ENCODE measurements at places on chromosomes 1 and 21.

DNA sequence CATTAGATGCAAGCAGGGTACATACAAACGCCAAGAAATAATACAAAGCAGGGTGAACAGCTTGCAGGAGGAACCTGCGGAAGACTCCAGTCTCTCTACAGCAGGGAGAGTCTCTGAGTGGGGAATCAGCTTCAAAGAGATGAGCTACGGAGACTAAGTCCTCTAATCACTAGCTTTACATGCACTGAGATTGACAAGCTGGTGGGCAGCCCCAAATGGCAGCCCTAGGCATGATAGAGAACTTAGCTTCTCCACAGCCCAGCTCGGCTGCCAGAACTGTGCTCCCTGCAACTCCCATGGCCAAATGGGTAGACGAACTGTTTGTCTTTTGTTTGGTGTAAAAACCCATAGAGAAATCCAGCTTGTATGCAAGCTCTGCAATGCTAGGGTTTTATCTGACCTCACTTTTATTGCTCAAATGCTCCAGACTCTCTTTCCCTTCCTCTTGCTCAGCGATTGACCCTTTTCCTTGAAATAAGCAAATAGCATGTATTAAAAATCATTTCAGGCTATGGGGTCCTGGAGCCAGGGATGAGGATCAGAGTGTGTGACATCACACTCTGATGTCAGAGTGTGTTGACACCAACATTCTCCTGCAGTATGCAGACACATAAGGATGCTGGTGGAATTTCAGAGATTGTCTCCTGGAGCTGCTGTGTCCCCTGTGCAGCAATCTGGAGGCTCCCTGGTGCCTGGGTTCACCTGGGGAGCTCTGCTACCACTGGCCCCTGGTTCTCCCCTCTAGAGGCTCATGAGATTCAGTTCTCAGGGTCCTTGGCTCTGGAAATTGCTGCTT, 238.5 kb downstream of the TTLL7 start:
- DNase-seq: no peak

DNA sequence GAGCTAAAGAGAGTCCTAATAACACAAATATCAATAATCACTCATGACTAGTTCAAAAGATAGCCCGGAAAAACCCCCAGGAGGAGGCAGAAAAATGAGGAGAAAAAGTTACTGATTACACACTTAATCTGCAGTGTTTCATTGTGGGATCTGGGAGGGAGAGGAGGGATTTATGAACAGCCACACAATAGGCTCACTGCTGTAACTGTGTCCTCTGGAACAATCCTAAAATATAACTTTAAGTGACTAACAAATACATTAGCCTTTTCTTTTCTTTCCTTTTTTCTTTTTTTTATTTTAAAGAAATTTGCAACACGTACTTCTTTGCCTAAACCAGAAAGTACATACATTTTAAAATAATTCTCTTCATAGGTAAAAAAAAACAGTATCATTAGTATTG, 106.3 kb upstream of the LBR start:
- no peak for DNase-seq

DNA sequence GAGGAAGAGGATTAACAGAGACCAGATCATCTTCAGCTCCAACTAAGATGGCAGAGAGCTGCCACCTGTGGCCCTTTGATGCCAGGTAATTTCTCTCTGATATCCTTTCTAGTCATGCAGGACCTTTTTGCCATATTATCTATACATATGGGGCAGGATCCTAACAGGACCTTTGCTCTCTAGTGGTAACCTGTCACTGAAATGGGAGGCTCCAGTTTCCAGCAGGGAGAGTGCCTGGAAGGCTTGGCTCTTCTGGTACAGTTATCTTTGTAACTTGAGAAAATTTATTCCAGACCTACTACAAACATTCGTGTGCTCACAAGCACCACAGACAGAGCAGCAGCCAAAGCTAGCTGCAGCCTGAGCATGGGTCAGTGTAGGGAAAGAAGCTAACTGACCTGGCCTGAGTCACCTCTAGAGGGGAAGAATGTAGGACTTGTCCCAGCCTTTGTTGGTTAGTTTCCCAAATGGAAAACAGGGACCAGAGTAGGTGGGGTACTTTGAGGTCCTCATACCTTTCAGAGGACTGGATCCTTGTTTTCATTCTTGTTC, 86.5 kb upstream of the MACF1 start:
- no peak for DNase-seq

- DNase-seq: no peak
Measured at GRCh38 chr21:28789523-28789922, 203.2 kb downstream of the LTN1 start.

DNA sequence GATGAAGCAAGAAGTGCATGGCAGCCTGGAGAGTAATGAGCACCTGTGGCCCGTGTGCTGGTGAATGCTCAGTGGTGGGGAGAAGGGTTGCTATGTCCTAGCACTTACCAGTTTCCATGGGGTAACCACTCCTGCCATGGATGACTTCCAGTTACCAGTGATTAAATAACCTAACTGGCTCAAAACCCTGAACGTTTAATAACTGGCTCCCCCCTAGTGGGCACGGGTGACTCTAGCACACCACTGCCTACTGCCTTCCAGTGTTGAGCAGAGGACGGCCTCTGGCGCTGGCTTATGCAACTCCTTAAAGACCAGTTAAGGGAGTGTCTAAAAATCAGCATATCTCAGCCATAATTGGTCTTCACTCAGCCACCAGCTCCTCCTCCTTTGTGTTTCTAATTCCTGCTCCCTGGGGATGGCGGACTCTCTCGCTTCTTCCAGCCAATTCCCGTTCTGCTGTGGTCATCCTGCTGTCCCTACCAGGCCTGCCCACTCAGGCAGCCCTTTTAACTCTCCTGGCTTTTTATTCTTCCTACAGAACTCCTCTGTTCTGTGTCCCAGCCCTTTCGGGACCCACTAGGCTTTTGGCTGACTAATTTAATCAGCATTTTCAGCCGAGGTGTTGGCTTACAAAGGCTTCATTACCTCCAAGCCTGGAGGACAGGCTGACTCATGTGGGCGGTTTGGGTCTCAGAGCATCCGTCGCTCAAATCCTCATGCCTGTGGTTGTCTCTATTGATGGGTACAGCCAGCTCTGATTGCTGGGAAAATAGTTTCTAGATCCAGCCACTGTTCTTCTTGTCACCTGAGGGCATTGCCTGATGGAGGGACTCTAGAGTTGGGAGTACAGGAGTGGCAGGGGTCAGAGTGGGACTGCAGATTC, 332.4 kb downstream of the CAMTA1 start:
- DNase-seq: peak; percentile 56

- DNase-seq: peak; percentile 90
Measured at GRCh38 chr1:53107570-53108322, 34.7 kb downstream of the SLC1A7 start.

- no peak for DNase-seq
Measured at GRCh38 chr1:42934541-42935312, 23.9 kb downstream of the SLC2A1 start.

DNA sequence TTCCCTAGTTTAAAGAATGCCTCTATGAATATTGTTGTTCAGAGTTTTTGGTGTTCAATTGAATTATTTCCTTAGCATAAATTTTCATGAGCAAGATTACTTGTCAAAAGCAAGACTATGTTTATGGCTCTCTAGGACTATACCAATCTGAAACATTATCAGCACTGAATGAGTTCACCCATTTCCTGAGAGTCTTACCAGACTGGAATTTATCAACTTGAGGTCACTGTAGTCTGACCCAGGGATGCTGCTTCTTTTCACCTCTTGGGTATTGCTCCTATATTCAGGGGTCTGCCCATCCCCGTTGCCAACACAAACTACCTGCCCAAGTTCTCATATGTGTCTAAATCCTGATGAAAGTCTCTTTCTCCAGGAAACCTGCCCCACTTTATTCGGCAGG, 42.6 kb downstream of the OPTC start:
- DNase-seq: peak; percentile 61

DNA sequence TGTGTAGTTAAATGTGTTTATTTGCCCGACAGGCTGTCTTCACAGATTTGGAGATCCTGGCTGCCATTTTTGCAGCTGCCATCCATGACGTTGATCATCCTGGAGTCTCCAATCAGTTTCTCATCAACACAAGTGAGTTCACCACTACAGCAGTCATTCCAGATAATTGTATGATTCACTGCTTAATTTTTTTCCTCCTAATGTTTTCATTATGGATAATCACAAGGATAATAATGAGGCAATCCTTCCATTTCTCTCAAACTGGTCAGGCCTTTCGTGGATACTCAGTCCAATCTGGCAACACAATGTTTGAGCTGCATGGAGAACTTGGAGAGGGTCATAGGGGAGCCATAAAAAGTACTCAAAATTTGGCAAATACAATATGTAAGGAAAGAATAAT, 168.3 kb upstream of the SGIP1 start:
- DNase-seq: peak; percentile 24

- DNase-seq: no peak
Measured at GRCh38 chr1:76237211-76237610, 162.7 kb downstream of the ST6GALNAC3 start.

DNA sequence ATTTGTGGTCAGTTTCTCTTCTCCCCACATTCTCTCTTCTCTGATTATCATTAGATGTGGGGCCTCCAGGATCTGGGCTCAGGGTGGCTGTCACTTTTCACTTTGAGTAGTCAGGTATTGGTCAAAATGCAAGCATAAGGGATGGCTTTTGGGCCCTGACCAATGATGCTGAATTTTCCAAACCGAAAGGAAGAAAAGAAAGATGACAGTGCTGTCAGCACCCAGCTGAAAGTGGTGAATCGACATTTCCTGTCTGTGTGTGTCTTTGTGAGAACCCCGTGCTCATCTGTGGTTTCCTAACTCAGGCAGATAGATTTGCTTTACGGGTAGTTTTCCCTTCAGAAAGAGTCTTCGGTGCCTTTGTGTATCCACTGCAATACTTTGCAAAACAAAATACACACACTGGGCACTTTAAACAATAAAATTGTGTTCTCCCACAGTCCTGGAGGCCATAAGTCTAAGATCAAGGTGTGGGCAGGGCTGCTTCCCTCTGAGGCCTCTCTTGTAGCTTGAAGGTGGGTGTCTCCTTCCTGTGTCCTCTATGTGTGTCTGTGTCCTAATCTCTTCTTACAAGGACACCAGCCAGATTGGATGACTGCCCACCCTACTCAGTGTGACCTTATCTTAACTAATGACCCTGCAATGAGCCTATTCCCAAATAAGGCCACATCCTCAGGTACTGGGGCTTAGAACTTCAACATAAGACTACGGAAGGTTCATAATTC, 274.8 kb upstream of the AJAP1 start:
- DNase-seq: no peak

- no peak for DNase-seq
Measured at GRCh38 chr1:89429062-89429461, 65.2 kb downstream of the GBP6 start.

DNA sequence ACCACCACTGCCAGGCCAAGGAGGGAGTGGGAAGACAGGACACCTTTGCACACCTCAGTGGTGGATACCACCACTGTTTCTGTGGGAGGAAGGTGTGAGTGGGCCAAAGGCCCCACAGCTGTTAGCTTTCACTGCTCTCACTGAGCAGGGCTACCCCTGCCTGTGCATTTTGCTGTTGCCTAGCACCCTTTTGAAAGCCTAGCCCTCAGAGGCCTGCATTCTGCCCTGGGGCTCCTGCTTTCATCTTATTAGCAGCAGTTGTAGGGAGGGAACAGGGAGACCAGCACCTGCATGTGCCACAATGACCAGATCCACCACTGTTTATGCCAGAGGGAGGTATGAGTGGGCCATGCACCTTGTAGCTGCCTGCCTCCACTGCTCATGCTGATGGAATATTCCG, 110.9 kb upstream of the C21orf91 start:
- DNase-seq: no peak

DNA sequence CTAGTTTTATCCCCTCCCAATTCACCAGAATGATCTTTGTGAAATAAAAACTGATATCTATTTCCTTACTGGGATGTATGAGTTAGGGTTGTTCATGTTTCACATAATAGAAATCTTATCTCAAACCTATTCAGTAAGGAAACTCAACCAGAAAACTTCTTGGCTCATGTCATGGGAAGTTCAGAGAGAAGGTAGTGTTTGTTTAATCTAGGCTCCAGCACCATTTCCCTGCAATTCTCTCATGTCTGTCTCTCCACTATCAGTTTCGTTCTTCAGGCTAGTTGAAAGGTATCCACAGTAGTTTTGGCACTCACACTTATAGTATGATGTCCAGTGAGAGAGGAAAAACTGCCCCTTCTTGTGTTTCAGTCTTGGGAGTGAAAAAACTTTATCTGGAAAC, 34.6 kb upstream of the UHMK1 start:
- DNase-seq: peak; percentile 25

DNA sequence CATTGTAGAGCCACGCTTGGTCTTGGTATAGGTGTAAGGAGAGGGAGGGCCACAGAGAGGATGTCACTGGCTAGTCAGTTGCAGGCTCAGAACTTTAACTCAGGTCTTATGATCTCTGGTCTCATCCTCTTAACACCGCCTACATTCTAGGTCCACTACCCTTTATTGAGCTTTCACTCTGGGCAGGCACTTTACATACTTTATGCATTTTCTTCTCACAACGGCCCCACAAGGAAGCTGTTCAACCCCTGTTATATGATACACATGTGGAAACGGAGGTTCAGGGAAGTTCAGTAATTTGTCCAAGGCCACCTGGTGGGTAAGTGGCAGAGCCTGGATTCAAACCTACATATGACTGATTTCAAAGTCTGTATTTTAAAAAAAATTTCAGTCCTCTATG, 25.3 kb upstream of the RCAN3 start:
- no peak for DNase-seq

DNA sequence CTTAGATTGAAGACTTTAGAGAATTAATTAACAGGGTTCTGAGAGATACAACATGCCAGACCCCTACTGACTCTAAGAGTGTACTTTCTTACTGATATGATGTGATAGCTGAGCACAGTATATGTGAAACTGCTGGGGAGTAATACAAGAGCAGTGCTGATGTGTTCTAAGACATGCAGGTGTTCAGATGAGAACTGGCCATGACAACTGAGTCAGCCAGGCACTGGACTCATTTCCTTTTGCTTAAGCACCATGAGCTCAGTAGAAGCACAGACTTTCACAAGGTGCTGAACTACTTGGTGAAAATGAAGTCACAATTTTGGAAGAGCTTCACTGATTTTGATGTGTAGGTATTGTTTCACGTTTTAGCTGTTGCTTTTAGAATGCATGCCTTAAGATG, 15.9 kb upstream of the POGZ start:
- no peak for DNase-seq

GRCh38 chr1:201501812-201502510, 5.0 kb downstream of the CSRP1 start:
- DNase-seq: no peak

GRCh38 chr1:243391355-243391754, 135.5 kb downstream of the SDCCAG8 start:
- no peak for DNase-seq

GRCh38 chr1:220798338-220798737, 11.6 kb downstream of the MTARC1 start:
- no peak for DNase-seq

DNA sequence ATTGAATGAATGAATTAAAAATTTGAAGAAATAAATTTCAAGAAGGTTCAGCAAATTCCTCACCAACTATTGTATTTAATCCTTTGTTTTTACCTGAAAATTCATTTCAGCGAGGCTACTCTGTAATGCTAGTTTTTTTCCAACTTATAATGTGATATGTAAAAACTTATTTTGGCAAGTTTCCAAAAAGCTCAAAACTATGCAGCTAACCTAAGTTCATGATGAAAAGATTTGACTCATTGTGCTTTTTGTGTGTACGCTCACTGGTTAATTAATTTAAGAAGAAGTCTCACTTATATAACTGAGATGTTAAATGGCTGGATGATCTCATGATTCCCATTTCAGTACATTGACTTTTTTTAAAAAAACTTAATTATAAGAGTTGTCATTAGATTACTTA, 196.0 kb upstream of the SAMSN1 start:
- peak; percentile 24 for DNase-seq

Data from cardiac fibroblast (primary cell).